Stimulated activated CD4-positive, alpha-beta T cell treated with anti-CD3 and anti-CD28 coated beads, Interleukin-15, amount 100 ng/mL, for 1 hour (primary cell): ENCODE measurements at places on chromosomes 7 and 10.

GRCh38 chr7:104967595-104967994, 46.4 kb upstream of the KMT2E start:
- DNase-seq = no peak

DNA sequence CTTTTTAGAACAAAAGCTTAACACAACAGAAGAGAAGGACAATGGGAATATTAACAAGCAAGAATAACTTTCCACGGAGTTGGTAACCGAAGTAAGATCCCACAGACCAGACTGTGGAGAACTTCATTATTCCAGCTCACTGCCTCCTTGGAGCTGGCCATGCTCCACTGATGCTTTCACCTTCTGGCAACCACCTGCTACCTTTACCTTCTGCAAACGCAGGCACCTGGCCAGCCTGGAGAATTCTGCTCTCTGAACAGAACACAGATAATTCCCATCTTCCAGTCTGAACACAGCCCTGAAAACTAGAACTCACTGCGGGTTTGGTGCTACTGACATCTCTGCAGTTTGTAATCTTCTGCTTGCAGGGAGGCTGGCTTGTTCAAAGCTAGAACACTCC, 66.5 kb downstream of the JAZF1 start:
- DNase-seq = no peak

DNA sequence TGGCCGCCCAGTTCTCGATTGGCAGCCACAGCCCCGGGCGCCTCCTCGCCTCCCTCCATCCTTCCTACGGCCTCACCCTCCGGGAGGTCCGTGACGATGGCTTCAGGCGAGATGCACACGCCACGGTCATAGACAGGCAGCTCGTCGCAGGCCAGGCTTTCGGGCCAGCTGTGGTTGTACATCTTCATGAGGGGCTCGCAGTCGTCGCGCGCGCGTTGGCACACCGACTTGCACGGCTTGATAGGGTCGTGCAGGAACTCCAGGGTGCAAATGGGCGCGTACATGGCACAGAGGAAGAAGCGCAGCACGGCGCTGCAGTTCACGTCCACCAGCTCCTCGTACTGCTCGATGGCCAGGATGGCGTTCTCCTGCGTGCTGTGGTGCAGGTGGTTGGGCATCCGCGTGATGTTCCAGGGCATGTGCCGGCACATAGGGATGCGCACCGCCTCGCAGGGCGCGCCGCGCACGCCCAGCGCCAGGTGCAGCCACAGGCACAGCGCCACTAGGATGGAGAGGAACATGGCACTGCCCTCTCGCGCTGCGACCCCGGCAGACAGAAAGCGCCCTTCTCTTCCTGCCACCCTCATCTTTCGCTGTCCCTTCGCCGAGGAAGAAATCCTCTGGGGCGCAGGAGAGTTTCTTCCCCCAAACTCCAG, 472 bp downstream of the SFRP4 start:
- no peak for DNase-seq

GRCh38 chr7:39168403-39169098, 190.8 kb downstream of the POU6F2 start:
- DNase-seq = no peak

GRCh38 chr10:62268399-62269114, at the start of gene RTKN2:
TSS of gene RTKN2 (minus strand) at chr10:62268844. CDS start at chr10:62268610, 234 bp downstream.
- peak; percentile 42 for DNase-seq

DNA sequence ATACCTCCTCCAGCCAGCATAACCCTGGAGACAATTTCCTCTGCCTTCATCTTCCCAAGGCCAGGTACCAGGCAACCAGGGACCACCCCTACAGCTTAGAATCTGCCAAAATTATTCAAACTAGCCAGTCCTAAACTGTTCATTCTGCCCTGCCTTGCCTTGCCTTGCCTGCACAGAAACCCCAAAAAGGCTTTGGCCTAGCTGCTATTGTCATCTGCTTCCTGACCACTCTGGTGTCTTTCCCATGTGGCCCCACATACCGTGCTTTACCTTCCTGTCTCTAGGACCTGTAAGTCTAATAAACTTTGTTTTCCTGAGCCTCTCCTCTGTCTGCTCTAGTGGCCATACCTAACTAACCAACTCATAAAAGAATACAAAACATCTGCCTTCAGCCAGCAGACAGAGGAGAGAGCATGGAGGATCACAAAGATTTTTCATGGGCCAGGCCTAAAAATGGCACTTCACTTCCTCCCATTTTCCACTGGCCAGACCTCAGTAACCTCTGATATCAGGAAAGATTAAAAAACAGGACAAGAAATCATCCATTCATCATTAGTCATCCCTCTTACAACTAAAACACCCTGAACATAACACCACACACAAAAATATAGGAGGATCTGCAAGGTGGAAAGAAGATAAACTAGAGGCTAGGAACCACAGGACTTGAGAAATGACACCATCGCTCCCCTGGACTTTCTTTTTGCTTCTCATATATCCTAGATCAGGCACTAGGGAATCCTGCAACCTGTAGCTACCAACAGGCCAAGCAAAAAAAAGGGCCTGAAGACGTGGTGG, 51.5 kb downstream of the IMMP2L start:
- DNase-seq = no peak

GRCh38 chr10:97771055-97771891, 526 bp downstream of the SFRP5 start:
- no peak for DNase-seq

DNA sequence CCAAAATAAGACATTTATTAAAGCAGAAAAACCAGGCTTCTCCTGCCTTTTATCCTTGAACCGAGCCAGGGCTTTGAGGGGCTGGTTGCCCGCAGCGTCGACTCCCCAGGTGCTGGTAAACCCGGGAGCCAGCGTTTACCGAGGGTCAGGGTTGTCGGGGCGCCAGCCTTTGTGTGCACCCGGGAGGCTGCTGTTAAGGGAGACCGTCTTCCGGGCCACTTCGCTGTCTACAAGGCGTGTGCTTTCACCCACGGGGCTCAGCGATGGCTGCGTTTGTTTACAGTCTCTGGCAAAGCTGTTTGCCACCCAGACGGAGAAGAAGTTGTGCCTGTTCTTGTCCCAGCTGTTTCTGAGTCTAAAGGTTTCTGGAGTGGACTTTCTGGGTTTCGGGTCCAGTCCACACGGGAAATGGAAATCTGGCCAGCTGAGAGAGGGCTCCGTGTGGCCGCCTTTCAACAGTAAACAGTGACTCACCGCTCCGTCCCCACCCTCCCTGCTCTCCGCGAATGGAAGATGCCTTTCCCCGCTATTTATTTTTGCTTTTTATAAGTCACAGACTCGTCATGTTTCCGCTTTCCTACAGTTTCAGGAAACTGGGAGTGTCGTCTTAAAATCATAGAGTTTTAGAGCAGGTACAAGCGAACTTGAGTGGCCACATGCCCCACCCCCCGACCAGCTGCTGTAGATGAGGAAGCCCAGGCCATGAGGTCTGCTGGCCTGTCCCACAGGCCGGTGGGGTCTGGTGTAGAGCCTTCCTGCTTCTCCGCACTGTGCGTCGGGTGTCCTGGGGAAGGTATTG, 2.2 kb downstream of the MAFK start:
- peak; percentile 37 for DNase-seq

DNA sequence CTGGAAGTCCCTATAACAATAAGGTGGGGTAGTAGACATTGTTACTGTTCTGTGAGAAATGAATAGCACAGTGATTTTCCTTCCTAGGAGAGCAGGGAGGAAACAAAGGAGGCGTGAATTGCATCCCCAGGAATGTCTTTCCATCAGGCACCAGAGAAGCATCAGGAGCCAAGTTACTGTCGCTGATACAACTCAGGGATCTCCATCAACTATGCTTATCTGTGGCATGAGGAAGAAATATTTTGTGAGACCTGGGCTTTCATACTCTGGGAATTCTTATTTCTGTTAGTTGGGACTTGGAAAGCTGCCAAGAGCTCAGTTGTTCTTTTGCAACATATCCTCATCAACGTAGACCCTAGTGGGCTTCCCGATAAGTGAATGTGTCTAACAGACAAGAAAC, 622.3 kb downstream of the SUGCT start:
- DNase-seq = no peak

DNA sequence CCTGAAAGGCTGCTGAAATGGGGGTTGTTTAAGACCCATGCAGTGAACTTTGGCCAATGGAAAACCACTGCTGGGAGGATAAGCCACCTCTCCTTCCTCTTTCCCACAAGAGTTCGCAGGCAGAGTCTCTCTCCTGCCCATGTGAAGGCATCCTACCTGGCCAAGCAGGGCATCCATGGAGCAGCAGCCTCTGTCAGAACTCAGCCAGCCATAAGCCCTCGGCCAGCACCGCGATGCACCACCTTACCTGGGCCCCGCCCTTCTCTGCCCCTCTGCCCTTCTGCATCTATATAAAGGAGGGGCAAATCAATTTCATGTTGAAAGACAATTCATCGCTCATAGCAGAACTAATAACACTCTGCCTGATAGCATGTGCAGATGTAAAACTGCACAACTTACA, 6.1 kb upstream of the STK32C start:
- no peak for DNase-seq

DNA sequence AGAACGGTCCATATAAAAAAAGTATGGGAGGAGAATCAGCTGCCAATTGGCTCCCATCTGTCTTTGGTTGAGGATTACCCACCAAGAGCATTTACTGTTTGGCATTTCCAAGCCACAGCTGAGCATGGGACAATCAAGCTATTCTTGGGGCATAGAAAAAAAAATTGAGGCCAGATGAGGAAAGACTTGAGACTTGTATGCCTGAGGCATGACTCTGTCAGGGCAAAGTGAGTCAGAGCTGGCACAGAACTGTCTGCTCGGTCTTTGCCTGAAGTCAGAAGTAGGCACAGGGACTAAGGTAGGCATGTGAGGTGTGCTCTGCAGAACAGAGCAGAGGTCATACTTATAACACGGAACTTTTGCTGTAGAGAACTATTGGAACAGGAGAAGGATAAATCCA, 126.5 kb upstream of the CHRM2 start:
- no peak for DNase-seq

DNA sequence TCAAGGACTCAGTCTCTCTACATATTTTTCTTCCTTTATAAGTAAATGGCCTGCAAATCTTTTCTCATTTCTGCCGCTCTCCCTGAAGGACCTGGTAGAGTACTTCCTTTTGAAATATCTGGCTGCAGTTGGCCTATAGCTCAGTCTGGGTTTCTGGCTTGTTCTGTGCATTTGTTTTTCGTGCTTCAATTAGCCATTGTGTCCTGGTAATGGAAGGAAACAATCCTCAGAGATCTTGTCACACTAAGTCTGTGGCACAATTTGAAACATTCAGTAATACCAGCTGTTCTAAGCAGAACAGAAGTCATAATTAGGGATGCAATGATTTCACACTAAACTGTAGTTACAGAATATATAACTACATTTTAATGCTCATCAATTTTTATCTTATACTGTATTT, 545.0 kb downstream of the NRG3 start:
- DNase-seq = no peak

- no peak for DNase-seq
Observed at GRCh38 chr7:104267701-104268368, 60.0 kb upstream of the ORC5 start.

GRCh38 chr7:132680590-132680989, 104.3 kb upstream of the PLXNA4 start:
- no peak for DNase-seq

DNA sequence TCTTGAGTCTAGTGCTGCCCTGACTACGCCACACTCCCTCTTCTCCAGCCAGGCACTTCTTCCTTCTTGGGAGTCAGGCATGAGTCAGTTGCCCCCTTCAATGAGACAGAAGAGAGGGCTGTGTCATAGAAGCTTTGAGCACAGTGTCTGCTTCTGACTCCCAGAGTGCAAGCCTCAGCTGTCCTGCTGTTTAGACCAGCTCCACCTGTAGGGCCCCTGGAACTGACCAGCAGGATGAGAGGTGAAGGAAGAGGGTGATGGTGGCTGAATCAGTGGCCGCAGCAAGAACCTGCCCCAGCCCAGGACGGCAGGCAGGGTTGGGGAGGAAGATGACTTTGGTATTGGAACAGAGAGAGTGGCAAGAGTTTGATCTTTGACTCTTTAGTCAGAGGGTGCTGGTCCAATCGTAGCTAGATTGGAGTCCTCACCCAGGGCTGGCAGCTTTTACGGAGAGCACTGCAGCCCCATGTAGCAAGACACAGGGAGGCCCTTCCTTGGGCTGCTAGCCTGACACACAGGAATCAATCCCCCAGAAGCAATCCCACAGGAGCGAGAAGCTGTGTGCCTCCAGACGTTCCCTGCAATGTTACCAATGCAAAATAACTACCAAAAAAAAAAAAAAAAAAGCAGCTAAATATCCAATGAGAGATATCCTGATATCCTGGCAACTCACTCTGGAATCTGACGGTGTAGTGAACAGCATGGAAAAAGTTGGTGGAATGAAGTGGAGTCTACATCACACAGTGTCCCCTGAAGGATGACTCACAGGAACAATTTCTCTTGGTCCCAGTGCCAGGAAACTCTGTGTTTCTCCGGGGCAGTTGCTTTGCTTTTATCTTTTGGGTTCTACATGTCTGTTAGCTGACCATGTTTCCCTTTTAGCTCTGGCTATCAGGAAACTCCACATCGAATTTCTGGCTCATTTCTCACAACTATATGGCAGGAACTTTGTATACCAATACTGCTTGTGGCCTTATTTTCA, 6.9 kb downstream of the C10orf62 start:
- no peak for DNase-seq

DNA sequence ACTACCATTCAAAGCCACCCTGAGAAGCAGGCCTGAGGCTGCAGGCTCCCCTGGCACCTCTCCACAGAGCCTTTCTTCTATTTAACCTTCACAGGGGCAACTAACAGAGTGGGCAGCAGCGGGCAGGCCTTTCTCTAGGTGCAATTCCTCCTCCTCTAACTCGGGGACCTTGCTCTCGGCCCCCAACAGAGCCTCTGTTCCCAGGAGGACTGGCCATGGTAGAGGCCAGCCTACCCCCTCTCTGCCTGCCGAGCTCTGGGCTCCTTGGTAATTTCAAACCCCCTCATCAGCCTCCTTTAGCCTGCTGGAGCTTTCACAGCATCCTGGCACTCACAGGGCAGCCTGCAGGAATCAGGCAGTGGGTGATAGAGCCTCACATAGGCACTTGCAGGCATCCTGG, 920.8 kb upstream of the ZNF722 start:
- no peak for DNase-seq

- no peak for DNase-seq
Observed at GRCh38 chr7:124942399-124942798, 12.8 kb upstream of the POT1 start.

DNA sequence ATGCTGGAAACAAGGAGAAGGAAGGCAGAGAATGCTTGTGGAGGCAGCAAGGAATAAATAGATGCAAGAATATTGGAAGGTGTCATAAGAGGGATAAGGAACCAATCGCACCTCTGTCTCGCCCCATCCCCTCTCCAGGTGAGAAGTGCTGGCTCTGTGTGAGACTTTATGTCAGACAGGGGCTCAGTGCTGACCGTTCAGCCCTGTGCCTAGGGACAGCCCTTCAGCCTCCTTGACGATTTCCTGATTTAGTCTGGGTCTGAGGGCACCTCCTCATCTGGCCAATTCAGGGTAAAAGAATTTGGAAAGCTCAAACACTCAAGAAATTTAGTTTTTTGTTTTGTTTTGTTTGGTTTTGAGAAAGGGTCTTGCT, 54.9 kb downstream of the FAM241B start:
- DNase-seq = no peak

- no peak for DNase-seq
Observed at GRCh38 chr7:40586197-40586596, 451.4 kb downstream of the SUGCT start.
